ENCODE measurements at places on chromosomes 4 and X.

DNA sequence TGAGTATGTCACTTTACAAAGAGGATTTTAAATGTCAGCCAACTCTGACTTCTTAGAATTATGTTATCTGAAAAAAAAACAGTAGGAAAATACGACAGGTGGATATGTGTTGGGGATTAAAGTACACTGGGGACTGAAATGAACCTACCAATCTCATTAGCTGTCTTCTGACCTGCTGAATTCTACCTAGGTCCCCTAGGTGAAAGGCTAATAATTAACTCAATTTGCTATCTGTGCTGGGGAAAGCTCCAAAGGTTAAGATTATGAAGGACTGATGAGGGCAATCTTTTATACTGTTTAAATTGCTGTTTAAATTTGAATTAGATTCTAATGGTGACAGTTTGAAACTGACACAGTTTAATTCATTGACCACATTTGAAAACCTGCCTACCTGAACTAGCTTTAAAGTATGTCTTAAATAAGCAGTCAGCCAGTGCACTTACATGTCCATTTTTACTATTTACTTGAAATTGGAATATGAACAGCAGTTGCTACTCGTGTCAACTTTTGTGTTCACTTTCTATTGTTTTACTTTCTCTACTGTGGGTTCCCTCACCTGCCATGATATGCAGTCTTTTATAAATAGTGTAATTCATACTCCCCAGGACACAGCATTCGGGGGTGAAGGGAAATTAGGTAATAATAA lies 977.3 kb downstream of the C4orf33 start:
- DNase-seq: no peak

- no peak for DNase-seq
These were observed 90.7 kb downstream of the NSUN7 start for GRCh38 chr4:40840255-40840984.

DNA sequence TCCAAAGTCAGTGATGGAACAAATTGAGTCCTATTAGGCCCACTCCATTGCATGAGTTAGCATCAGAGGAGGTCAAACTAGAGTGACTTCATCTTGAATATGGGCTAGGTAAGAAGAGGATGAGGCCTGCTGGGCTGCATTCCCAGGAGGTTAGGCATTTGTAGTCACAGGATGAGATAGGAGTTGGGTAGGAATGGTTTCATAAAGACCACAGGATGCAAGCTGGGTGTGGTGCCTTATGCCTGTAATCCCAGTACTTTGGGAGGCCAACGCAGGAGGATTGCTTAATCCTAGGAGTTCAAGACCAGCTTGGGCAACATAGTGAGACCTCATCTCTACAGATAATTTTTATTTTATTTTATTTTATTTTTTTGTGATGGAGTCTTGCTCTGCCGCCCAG lies 26.8 kb downstream of the PDGFRA start:
- no peak for DNase-seq

- no peak for DNase-seq
These were observed 263.3 kb upstream of the GPRIN3 start for GRCh38 chr4:89570931-89571330.

GRCh38 chrX:102712216-102712966 lies at the start of gene GPRASP2:
TSS of gene GPRASP2 (plus strand) at chrX:102712448. CDS start at chrX:102714870, 2,422 bp downstream.
- no peak for DNase-seq
